ENCODE measurements at places on chromosomes 7 and 10.

GRCh38 chr7:131105799-131106680 is 221.6 kb upstream of the MKLN1 start:
- DNase-seq, result peak; percentile 67

DNA sequence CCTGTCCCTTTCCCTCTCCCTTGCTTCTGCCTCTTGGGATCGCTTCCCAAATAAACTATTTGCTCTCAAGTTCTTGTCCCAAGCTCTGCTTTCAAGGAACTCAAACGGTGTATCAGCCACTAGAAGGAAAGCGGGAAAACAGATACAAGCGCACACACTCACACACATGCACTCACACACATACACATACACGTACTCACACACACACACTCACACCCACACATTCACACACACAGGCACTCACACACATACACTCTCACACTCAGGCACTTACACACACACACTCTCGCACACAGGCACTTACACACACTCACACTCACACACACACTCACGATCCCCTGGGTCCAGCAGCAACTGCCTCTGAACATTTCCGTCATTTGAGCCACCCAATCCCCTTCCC is 121.9 kb downstream of the RAB11FIP2 start:
- no peak for DNase-seq

DNA sequence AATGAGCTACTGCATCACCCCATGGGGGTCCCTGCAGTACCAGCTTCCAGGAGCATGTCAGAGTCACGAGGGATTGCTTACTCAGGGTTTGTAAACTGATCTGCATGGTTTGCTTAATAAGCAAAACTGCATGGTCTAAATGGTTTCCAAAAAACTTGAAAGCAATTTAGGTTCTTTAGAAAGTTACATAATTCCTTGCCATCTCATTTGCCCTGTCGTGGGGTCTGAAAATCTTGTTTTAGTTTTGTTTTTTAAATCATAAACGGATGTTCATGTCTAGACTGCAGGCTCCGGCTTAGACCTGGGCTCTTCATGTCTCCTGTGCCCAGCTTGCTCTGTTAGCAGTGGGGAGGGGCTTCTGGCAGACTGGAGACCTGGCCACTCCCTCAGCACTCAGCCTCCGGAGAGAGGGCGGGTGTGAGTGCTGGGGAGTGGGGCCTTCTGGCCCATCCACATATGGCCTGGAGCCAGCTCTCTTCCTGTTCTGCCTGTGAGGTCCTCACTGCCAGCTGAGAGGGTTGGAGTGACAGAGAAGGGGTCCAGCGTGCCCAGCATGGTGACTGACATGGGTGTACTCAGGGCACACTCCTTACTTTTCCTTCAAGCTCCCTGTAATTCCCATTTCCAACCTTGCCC is 17.5 kb downstream of the PRF1 start:
- DNase-seq, result no peak

GRCh38 chr7:26492816-26493215 is 201.2 kb downstream of the SNX10 start:
- DNase-seq, result no peak

GRCh38 chr10:60525716-60526585 is 136.3 kb upstream of the ANK3 start:
- DNase-seq, result peak; percentile 83

GRCh38 chr10:99573790-99574189 is 41.0 kb downstream of the NKX2-3 start:
- no peak for DNase-seq

GRCh38 chr10:30694518-30695228 is 65.1 kb upstream of the LYZL2 start:
- DNase-seq, result no peak

GRCh38 chr10:13505052-13505680 is 23.6 kb downstream of the BEND7 start:
- DNase-seq, result no peak

DNA sequence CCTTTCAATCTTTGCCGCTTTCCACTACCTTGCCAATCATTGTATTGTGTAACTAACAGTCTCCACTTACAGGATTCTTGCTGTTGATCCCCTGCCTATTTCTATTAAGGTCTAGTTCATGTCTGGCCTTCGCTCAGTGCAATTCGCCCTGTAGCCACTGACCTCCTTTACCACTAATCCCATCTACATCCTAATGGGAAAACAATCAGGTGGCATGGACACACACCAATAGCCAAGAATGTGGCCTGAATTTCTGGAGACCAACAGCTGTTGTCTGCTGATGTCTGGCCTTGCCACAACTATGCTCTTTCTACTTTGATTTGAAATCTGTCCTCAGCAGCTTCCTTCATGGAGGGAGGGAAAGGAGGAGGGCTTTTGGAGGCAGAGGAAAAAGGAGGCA is 546.2 kb downstream of the SORCS3 start:
- DNase-seq, result no peak

DNA sequence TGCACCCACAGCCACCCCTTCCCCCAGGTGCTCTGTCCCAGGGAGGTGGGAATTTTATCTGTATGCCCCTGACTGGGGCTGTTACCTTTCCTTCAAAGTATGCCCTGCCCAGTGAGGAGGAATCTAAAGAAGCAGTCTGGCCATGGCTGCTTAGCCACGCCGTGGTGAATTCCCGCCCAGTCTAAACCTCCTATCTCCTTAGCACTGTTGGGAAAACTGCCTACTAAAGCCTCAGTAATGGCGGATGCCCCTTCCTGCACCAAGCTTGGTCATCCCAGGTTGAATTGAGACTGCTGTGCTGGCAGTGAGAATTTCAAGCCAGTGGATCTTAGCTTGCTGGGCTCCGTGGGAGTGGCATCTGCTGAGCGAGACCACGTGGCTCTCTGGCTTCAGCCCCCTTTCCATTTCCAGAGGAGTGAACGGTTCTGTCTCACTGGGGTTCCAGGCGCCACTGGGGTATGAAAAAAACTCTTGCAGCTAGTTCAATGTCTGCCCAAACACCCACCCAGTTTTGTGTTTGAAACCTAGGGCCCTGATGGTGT is 87.2 kb downstream of the ABCC2 start:
- DNase-seq, result no peak

DNA sequence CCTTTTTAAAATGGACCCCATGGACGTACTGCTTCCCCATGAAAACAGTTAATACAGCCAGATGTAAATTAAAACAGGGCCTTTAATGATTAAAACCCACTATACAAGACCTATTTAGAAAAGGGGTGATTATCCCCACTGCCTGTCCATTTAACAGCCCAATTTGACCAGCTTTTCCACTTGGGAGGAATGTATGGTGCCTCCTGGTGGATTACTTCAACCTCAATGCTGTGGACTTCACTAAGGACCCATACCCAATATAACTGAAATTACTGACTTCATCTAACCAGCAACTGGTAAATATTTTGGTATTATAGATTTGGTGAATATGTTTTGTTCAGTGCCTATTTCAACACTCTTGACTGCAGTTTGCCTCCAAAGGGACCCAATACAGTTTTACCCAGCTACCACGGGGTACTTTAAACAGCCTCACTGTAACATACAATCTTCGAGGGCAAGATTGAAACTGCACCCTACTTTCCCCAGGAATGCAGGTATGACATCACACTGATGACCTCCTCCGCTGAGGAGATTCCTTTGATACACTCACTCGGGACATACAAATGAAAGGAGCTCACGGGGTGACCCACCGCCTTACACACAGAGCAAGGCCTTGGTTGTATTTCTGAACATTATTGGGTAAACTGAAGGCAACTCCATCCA is 192.8 kb downstream of the DNAJC1 start:
- DNase-seq, result no peak

DNA sequence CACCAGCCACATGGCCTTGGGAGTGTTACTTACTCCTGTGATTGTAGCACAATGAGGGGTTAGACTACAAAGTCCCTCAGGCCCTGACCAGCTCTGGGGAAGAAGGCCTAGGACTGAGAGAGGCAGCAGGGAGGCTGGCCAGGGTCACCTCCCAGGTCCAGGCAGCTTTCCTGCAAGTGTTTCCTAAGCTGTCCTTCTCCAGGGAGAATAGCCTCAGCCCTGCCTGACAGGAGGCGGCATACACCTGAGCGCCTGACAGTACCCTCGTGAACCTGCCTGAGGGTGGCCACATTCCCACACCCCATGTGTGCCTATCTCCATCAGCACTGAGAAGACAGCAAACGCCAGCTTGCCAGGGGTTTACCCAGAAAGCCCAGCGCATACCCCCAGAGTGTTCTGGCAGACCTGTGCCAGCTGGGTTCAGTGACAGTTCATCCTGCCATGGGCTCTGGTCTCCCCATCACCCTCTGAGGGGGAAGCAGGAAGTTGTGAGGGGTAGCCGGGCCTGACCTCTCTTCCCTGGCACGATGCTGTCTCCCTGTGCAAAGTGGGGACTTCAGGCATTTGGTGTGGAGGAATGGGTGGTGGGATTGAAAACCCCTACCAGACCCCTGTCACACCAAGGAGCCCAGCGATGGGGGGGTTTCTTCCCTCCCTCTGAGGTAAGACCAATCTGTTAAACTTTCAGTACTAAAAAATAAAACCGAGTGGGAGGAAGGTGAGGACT is 56.3 kb upstream of the CAMK2B start:
- DNase-seq, result no peak

GRCh38 chr7:120259386-120259785 is 13.6 kb upstream of the KCND2 start:
- DNase-seq, result no peak

DNA sequence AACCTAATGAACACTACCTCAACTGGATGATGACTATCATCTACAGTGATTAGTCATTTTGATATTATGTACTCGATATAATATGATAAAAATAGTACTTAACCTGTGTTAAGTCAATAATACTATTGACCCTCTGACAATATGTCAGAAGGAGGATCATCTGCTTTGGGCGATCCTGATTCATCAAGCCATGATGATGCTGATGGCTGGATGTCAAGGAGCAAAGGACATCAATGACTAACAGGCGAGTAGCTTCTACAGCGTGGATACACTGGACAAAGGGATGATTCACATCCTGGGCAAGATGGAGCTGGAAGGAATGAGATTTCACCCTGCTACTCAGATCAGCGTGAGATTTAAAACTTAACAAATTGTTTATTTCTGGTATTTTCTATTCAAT is 94.4 kb upstream of the SKAP2 start:
- DNase-seq, result no peak

DNA sequence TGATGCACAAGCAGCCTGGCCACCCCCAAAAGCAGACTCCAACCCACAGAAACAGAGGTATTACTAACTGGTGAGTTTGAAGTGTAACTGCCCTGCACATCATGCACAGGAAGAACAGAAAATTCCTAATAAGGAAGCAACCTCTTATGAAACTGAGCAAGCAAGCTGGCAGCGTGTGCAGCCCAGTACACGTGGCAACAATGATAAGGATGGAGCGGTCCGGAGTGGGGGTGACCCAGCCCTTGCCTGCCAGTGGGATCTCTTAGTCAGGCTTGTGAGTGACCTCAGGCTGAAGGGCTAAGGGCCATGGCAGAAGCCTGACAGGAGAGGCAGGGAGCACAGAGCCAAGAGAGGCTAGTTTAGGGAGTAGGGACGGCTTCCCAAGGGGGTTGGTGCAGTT is 22.1 kb upstream of the AOAH start:
- no peak for DNase-seq

- no peak for DNase-seq
Measured at GRCh38 chr7:132055336-132056120, 499.1 kb upstream of the PODXL start.

GRCh38 chr10:77552252-77552651 is 85.4 kb downstream of the KCNMA1 start:
- no peak for DNase-seq

DNA sequence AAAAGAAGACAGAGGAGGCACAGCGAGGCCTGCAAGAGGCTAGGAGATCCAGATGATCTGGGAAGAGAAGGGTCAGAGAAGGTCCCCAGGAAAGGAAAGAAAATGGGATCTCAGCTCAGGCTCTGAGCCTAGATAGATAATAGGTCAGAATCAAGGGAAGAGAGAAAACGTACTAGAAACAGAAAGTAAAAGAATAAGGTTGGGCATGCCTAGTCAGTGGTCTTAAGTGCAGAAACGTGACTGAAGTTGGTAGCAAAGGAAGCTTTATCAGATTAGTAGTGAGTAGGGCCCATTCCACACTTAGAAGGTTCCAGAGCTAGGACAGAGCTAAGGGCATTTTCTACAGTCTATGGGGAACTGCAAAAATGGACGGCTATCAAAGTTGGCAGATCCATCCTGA is 84.8 kb upstream of the ASAH2 start:
- no peak for DNase-seq

- DNase-seq, result no peak
Measured at GRCh38 chr10:124039483-124040013, 53.9 kb downstream of the CHST15 start.

DNA sequence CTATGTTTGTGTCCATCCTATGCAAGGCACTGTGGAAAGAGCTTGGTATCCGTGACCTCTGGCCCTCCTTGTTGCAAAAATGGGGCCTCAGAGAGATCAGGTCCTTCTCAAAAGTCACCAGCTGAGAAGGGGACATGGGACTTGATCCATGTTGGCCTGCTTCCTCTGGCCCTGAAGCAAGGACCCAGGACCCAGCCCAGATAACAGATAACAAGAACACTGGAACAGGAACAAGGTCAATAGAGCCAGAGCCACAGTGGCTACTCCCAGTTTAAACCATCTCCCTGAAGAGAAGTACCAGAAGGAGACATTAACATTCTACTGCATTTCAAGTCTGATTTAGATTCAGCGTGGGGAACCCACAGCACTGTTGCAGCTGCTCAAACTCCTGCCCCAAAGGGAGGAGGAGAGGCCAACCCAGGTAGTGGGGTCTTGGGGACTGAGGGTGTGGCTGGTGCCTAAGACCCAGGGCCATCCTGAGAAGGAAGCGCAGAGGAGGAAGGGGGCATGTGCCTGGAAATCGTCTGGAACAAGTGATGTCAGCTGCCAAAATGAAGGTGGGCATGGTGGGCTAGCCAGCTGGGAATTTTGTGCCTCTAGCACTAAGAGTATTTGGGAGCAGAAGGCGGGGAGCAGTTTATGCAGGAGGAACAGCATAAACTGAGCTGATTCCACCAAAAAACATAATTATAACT is 61.2 kb downstream of the VSTM4 start:
- DNase-seq, result no peak

GRCh38 chr7:30389791-30390190 is 88.8 kb downstream of the NOD1 start:
- peak; percentile 41 for DNase-seq

- no peak for DNase-seq
Measured at GRCh38 chr7:24741679-24742505, 15.4 kb downstream of the GSDME start.

GRCh38 chr7:91323626-91324158 is 59.5 kb downstream of the FZD1 start:
- no peak for DNase-seq

- no peak for DNase-seq
Measured at GRCh38 chr7:27109466-27110185, 7.1 kb upstream of the HOXA2 start.

DNA sequence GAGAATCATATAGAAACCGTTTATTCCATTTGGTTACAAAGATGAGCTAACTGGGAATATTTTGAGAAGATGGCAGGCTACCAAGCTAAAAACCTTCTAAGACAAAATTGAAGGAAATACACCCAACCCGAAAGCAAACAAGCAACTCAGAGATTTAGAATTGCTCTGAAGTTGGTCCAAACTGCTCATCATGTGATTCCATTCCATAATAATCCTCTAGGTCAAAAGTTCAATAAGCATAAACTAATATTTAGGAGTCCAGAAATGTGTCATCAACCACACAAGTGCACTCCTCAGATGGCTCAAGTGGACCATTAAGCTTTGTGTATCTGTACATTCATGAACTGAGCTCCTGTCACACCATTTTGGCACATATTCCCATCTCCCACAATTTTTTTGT is 28.7 kb downstream of the DGKI start:
- DNase-seq, result no peak

GRCh38 chr10:78768876-78769275 is 299.9 kb upstream of the ZMIZ1 start:
- no peak for DNase-seq
